ENCODE measurements at places on chromosomes 5 and 9.

DNA sequence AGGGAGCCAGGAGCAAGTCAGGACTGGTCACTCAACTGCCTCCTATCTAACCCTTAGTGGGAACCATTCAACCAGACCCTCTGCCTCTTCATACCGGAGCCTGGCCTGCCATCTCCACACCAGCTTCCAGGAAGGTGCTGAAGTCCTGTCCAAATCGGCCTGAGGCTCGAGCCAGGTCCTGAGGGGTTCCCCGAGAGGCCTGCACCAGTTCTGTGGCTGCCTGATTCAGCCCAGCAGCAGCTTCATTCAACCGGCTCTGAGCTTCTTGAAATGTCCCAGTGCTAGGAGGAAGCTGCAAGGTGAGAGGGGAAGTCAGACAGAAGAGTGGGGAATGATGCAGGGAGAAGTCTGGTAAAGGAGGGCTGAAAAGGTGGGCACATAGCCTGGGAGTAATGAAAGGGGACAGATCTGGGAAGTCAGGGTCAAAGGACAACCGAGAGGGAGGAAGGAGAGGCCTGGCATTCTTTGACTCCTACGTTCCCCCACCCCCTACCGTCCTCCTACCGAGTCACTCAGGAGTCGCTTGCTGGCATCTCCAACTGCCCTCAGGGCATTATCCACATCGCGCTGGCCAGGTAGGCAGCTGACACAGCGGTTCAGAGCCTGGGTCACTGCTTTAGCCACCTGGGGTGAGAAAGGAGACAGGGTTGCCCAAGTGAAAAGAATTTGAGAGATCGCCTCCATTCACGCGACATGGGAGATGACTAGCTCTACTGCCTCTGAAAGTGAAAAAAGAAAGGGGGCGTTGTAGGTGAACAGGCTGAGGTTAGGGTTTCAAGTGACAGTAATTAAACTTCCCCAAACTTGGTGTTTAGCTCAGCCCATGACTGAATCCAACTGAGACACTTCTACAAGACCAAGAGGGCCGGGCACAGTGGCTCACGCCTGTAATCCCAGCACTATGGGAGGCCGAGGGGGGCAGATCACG is 20.2 kb downstream of the TLN1 start:
- DNase-seq, result no peak

DNA sequence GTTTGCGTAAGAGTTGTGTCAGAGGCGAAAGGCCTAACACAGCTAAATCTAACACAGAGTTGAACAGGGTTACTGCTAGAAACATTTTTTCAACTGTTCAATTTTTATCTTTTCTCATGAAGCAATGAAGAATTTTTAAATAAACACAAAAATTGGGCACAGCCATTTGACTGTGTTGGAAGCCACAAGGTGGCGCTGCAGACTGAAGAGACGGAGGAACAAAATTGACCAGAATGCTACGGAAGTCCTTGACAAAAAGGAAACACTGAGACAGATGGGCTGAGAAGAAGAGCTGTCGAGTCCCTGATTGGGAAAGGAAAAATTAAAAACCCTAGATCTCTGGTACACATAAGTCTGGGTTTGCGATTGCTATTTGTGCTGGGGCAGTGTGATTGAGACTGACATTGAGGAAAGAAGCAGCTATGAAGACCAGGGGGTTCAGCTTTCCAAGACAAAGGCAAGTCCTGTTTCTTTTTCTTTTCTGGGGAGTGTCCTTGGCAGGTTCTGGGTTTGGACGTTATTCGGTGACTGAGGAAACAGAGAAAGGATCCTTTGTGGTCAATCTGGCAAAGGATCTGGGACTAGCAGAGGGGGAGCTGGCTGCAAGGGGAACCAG is at the start of gene PCDHB9:
PCDHB9 (plus strand) TSS at position 265 of the 616 bp plus-strand sequence; CDS start at position 423, 158 bp downstream.
- no peak for DNase-seq

DNA sequence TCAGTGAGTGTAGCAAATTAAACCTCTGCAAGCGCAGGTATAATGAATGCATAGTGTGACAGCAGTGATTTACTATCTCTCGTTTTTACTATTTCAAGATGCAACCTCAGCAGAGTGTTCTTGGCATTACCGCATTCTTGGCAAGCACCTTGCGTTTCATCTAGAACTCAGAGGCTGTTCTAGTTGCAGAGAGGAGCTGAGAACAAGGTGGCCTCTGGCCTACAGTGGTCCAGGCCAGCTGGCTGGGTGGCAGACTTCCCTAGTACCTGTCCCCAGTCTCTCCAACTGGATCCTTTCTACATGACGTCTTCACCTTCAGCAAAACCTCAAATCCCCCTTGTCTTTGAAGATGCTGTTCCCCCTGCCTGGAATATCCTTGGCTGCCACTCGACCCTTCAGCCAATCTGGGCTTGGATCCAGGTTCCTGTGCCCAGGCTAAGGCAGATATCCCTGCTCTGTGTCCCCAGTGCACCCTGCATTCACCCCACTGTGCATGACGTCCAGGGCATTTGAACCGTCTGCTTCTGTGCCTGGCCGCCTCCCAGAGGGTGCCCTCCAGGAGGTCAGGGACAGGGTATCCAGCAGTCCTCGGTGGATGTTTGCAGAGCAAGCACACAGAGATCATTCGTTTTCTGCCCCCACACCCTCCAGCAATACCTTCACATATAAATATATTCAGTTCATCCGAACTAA is 120.4 kb upstream of the CPEB4 start:
- DNase-seq, result no peak

DNA sequence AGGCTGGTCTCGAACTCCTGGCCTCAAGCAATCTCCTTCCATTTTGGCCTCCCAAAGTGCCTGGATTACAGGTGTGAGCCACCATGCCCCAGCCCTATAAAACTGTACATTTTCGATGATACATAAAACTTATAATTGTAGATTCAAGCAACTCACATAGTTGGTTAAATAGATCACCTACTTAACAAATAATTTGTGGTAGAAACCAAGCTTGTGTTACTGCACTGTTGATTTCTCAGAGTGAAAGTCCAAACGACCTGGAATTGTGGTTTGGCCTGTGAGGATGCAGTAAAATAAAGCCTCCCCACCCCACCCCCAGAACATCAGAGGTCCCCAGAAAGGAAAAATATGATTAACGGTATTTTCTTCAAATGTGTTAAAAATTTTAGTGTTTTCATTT is 92.7 kb downstream of the TRIO start:
- DNase-seq, result no peak

DNA sequence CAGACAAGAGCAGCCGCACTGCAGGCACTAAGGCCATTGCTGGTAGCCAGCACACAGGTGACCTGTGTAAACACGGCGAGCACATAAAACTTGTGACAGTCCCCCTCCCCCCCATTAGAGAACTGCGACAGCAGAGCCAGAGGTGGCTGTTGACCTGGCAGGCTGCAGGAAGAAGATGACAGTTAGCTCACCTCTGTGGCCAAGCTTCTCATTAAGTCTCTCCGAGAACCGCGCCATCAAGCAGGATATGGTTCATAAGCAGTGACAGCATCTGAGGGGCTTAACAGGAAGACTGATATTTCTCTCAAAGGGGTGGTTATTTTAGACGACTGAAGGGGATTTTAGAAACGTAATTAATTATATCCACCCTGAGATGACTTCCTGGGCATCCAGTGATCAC is 5.2 kb downstream of the SURF4 start:
- DNase-seq, result no peak

DNA sequence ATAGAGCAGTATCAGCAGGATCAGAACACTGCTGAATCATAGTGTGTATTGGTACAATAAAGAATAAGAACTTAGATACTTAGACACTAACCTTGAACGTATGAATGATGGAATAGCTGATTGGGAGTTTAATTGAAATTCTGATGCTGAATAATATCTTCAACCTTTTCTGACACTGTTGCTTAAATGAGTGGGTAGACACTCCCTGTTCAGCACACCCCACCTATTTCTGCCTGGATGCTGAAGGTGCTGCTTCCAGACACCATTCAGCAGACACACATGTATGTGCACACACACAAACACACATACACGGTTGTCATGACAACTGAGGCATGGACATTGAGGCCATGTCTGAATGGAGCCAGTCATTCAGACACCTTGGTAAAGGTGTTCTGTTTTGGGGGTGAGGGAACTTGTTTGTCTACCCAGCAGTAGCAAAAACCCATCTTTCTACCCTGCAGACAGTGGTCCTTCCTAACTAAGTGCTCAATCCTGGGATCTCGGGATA is 54.3 kb downstream of the TMEM215 start:
- DNase-seq, result no peak

GRCh38 chr5:65704621-65705239 is 17.2 kb downstream of the SGTB start:
- no peak for DNase-seq

DNA sequence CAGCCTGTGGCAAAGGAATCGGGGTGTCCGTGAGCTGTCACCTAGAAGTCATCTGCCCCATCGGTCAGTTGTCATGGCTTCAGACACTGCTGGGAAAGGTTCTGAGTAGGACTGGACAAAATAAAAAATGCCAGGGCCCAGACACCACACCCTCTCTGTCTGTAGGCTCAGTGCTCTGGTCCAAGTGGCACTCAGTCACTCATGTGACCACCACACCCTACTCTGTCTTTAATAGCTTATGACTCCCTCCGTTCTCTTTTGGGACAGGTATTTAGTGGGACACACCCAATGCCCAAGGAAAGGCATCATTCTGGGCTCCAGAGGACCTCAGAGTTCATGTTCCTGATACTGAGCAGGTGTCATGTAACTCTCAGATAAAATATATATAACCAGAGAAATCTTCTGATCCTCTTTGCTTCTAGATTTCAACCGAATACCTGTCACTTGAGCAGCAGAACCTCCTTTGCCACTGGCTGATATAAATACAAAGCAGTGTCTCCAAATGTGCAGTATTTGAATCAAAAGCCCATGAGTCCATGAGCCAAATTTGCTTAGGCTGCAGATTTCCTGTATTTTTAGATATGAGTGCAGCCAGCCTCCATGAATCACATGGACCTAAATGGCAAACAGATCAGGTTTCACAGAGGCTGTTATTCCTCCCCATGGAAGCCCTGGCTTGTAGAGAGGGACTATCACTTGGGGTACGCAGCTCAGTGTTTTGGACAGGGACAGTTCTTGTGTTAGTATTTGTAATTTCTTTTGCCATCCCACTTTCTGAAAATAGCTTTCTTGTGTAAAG is 272.0 kb downstream of the ARHGAP26 start:
- no peak for DNase-seq

DNA sequence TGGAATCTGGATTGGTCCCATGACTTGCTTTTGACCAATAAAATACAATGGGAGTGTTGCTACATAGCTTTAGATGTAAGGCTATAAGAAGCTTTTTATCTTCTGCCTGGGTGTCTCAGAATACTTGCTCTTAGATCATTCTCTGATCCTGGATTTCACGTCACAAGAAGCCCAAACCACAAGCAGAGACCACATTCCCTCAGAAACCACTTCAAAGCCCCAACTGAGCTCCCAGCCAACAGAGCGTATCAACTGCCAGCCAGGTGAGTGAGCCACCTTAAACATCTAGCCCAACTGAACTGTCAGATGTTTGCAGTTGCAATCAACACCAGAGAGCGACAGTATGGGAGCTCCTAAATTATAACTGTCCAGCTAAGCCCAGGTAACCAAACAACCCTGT is 687.1 kb downstream of the TLE1 start:
- DNase-seq, result no peak

DNA sequence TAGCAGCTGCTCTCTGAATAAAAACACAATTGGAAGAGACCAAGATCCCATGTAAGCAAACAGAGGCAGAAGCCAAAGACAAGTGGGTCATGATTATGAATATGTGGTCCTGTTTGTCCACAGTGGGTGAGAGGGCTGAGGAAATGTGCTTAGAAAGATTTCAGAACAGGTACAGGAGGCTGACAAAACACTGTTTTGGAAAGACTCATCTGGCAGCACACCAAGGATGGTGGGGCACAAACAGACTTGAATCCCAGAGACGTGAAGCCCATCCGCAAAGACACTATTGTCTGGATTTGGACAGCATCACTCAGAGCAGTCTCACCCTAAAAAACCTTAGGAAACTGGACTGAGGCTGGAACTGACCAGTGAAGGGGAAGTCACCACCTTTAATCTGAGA is 85.0 kb downstream of the ADRB2 start:
- DNase-seq, result no peak

DNA sequence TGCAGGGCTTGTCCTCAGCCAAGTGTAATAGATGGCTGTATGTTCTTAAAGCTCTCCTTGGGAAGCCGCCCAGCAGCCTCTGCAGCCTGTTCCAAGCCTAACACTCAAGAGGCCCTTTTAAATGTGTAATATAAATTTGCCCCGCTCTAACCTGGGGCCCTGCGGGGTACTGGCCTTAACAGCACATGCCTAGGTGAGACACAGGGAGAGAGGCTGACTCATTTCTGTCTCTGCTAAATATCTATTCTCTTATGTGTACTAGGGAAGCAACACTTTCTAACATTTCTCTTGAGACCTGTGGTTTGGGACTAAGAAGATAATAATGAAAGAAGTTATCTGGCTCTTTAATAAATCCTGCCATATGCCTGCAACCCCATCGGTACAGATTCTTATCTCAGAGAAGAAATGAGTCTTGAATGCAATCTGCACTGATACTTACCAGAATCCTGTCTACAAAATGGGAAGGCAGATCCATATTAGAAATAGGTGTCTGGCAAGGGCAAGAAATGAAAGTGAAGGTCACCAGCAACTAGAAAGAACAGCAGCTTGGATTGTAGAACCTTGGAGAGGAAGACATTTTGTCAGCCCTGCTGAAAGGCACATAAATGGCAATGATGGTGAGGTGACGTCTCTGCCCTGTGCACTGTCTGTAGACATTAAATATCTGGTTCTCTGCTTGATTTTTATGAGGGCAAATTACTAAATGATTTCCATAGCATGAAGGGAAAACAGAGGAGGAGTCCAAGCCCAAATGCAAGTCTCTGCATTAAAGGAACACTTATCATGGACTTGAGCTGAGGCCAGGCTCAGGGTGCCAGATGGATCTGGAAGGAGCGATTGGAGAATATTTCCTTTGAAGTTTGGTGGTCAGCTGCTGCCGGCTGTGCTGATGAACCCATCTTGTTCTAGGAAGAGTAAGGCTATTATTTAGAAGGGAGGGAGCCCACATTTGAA is 14.5 kb upstream of the TGFBI start:
- no peak for DNase-seq

GRCh38 chr9:134509281-134509680 is 132.3 kb upstream of the COL5A1 start:
- no peak for DNase-seq

DNA sequence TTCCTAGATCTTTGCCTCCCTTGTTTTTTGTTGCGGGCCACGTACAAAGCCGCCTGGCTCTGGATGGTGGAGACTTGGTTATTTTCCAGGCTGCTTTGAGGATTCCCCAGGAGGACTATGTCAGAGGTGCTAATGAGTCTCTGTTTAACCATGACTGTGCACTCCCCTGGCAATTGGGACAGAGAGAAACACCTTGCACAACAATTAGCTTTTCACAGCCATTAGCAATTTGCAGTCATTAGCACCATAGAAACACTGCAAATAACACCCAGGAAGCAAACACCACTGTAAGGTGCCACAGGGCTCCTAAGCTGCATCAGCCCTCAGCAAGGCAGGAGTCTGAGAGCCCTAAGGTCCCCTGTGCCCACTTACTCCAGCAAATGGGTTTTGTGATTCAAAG is 201.0 kb upstream of the VLDLR start:
- DNase-seq, result no peak

- no peak for DNase-seq
Measured at GRCh38 chr5:38434966-38435705, 121.3 kb downstream of the LIFR start.

All from stimulated activated CD4-positive, alpha-beta T cell treated with anti-CD3 and anti-CD28 coated beads, Interleukin-1b, Interleukin-23, amount 100 ng/mL, for 1 hour (primary cell).